Stimulated activated CD4-positive, alpha-beta T cell treated with anti-CD3 and anti-CD28 coated beads, Interleukin-12 subunit alpha, Interleukin-12 subunit beta, amount 100 ng/mL, for 24 hours (primary cell): ENCODE measurements at places on chromosomes 7 and 10.

GRCh38 chr7:111911166-111911961 is 294.8 kb downstream of the DOCK4 start:
- DNase-seq = no peak

GRCh38 chr10:97321032-97321803 is 2.1 kb downstream of the FRAT1 start:
- DNase-seq = no peak

DNA sequence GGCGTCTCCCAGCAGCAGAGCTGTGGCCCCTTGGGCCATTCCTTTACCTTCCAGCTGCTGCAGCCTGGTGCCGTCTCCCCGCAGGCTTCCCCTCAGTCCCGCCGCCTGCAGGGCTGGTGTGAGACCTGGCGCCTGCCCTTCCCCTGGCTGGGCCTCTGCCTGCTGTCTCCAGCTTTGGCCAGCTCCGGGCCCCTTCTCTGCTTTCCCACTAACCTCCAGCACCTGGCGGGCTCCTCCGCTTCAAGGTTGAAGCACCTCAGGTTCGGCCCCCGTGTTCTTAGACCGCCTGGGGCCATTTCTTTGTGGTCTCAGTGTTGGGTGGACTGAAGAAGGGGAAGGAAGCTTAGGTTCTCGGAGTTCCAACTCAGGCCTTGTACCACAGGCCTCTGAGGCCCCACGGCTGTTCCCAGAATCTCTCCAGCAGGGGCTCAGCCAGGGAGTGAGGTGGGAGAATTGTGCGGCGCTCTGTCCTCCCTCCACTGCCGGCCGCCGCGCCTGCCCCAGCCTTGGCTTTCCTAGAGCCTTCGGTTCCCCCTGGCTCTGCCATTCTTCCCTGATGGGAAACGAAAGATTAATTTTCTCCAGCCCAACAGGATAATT is 30.3 kb downstream of the GBX1 start:
- DNase-seq = no peak

DNA sequence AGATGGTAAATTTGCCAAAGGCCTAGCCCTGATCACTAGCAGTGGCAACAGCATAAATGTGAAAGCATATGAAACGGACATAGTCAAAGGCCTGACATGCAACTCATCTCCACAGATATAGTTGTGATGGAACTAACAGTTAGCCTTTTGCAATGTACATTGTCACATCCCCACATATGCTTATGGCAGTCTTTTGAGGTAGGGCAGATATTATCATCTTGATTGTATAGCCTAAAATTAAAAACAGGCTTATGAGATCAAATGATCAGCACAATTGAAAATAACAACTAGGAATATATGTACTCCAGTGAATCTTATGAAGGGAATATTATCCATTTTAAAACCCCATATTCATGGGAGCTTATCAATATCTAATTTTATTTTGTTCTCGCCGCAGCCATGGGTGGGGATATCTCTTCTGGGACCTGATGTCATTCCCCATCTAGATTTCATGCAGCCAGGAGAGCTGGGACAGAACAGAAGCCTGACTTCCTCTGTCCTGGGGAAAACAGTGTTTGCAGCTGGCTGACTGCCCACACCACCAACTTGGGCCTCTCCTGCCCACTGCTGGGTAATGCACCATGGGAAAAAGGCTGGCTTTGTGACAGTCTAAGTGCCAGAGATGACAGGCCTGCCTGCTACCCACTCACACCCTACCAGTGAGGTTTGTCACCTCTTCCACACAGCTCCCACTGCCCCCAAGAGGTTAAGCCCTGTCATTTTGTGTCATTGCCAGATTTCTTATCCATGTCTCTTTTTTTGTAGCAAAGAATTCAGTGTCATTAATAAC is 180.2 kb upstream of the FZD1 start:
- DNase-seq = no peak

DNA sequence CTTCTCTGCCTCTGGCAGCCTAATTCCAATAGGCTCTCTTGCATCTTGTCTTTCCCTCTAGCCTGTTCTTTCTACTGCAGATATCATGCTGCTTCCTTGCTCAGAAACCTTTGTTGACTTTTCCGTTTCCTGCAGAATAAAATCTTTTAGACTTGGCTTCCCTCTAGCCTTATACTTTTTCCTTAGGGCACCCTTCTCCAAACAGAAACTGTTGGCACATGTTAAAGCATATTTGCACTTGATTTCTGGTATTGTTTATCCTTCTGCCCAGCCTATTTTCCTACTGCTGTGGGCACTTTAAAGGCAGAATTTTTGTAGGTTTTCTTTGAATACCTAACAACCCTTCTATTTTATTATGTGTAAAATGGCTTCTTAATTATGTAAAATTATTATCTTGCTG is 4.6 kb downstream of the GNAI1 start:
- no peak for DNase-seq

DNA sequence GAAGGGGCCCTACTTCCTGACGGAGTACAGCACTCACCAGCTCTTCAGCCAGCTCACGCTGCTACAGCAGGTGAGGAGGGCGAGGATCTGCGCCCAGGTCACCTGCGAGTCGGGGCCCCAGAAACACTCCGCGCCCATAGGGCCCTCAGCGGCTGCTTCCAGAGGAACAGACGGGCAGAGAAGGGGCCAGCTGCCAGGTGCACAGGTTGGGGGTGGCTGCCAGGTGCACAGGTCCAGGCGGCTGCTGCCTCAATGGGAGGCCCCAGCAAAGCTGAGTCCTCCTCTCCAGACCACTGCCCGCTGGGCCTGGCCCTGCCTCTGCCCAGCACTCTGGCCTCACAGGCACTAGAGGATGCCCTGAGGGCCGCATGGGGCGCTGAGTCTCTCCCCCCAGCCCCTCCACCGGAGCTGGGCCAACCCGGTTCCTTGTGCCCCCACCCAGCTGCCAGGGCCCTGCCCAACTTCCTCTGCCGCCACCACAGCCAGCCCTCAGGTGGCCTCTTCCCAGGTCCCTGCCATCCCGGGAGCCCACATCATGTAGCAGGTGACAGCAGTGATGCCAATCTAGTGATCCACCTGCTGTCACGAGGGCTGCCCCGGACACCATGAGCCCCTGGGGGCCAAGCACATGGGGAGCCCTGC is 17.0 kb upstream of the UTF1 start:
- DNase-seq = no peak

- DNase-seq = no peak
These were observed 34.6 kb upstream of the UNCX start for GRCh38 chr7:1197997-1198625.

- no peak for DNase-seq
These were observed at the start of gene ENO4 for GRCh38 chr10:116849248-116850057. ENO4 (plus strand) TSS chr10:116849499; CDS start chr10:116849567, 68 bp downstream.

DNA sequence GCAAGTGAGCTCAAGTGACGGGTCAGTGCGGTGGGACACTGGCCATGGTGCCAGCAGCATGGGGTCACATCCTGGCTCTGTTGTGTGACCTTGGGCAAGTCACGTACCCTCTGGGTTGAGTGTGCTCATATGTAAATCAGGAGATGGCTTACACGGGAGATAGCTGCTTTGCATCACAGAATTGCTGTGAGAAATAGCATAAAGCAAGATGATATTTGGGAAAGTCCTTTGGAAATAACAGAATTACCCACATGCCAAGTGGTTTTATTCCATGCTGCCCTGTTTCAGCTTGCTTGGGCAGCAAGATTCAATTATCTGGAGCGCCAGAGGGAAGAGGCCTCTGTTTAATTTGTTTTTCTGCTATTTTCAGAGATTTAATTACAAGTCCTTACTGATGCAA is 48.9 kb downstream of the LYZL2 start:
- DNase-seq = no peak
